ENCODE measurements at places on chromosomes 13 and 19.

DNA sequence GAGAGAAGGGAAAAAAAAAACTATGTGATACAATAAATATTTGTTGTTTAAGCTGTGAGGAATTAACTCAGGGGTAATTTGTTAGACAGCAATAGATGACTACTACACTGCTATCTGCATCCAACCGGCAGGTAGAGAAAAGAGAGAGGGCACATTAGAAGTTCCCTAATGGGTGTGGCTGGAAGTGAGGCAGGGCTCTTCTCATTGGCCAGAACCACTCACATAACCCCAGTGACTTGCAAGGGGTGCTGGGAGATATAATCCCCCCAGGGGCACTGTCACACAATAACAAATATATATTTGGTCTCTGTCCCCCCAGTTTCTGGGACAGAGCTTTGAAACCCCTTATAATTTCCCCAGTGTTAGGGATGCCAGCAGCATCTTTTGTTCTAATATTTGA is 24.3 kb downstream of the FGF21 start:
- no peak for DNase-seq

GRCh38 chr19:44608391-44608821 is 5.0 kb upstream of the IGSF23 start:
- DNase-seq, result no peak

DNA sequence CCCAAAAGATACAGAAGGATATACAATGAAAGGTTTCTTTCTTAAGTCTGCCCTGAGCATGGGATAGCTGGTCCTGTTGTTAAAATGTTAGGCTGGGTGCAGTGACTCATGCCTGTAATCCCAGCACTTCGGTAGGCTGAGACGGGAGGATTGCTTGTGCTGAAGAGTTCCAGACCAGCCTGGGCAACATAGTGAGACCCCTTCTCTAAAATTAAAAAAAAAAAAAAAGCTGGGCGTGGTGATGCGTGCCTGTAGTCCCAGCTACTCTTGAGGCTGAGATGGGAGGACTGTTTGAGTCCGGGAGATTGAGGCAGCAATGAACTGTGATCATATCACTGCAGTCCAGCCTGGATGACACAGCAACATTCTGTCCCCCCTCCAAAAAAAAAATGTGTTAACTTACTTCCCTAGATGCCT is 52.5 kb upstream of the SHKBP1 start:
- no peak for DNase-seq

DNA sequence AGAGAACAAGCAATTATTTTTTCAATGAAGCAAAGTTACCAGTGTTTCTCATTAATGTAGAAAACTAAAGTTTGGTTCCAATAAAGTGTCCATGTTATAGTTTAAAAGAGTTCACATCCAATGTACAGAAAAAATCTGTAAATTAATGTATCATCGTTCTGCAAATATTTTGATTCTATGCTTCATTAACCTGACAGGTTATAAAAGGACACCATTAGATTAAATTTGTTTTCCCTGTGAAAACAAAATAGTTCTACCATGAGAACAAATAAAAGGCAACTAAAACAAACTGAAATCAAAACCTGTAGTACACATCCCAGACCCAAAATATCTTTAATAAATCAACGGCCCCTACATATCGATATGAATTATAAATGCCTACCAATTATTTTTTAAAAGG is 85.1 kb downstream of the ABCC4 start:
- DNase-seq, result no peak

DNA sequence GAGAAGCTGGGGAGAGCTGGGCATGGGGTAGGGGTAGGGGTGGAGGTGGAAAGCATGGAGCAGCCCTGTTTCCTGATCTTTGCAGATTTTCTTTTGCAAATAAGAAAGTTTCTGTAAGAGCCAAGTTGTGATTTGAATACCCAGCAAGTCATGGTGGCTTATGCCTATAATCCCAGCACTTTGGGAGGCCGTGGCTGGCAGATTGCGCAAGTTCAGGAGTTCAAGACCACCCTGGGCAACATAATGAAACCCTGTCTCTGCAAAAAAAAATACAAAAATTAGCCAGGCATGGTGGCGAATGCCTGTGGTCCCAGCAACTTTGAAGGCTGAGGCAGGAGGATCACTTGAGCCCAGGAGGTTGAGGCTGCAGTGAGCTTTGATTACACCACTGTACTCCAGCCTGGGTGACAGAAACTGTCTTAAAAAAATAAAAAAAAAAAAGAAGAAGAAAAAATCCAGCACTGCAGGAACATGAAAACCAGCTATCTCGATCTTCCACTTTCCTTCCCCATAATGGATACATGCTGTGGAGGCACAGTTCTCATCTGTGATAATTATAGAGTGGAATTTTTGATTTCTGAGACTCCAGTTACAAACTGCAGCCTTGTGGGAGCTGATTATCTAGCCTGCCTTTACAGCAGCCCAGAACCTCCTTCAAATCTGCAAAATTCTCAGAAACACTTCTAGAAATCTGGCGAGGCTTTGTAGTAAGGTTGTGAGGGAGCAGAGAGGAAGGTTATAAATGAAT is 12.1 kb upstream of the TEX26 start:
- no peak for DNase-seq

DNA sequence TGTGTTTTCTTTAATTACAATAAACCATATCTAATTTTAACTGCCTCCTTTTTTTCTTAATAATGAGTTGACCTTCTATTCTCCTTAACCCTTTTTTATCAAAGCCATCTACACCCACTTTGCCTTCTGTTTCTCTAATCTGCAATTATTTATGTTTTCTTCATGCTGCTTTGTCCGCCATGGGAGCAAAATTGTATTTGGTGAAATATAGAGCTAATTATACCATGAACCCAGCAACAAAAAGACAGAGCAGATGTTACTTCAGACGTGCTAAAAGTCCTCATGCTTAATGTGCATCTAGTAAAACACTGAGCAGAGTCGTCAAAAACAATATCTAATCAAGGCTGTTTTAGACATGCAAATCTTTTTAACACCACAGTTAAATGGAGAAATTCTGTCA is 264.7 kb downstream of the DACH1 start:
- DNase-seq, result no peak

GRCh38 chr19:56351208-56351607 is 36.6 kb upstream of the ZSCAN5A start:
- no peak for DNase-seq

DNA sequence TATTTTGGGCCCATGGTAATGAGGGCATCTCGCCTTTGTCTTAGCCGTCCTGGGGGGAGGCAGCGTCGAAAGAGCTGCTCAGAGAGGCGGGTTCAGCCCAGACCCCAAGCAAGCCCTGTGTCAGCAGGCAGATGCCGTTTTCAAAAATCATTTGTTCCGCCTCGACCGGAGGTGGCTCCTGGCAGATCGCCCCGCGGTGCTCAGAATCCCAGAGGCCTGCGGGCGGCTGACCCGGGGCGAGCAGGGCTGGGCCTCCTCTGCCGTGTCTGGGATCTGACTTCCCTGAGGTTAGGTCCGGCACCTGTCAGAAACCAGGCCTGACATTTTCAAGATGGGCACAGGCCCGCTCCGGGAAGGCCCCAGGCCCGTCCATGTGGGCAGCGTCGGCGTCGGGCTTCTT is 36.1 kb downstream of the CRTC1 start:
- no peak for DNase-seq
